ENCODE measurements at places on chromosomes 13 and 19. TPM values are rescaled to one million over a fixed set of nuclear protein-coding genes. Genes with fewer than 3 reads are reported as not detected.

Gene ADGRL1
- 2.9 TPM for total RNA-seq

Gene PSG7
- total RNA-seq: not detected

Gene FOSB
- total RNA-seq: 3.8 TPM

Gene ZNF709
- total RNA-seq: 5.0 TPM

Gene ZNF729
- not detected for total RNA-seq

Gene CYP4F2
- not detected for total RNA-seq

Gene TSSK6
- total RNA-seq: 4.3 TPM

Gene ATP1A3
- total RNA-seq: under 0.01 TPM

Gene ZNF730
- 0.72 TPM for total RNA-seq

Gene CNFN
- not detected for total RNA-seq

Gene SBK2
- not detected for total RNA-seq

Gene PSG11
- total RNA-seq: not detected

Gene GTF3A
- total RNA-seq: 115 TPM

Gene ZNF578
- total RNA-seq: 2.4 TPM

Gene CYSLTR2
- under 0.01 TPM for total RNA-seq

Gene ZNF534
- not detected for total RNA-seq

Gene FBXO46
- 8.0 TPM for total RNA-seq

Gene CCDC169
- 3.8 TPM for total RNA-seq

Gene NKG7
- not detected for total RNA-seq

Gene R3HDM4
- 31.1 TPM for total RNA-seq

Gene SMIM24
- total RNA-seq: not detected

Gene UPK1A
- total RNA-seq: not detected

Gene SHC2
- total RNA-seq: 1.5 TPM

Gene ZNF66
- 3.3 TPM for total RNA-seq

Gene ITM2B
- total RNA-seq: 168 TPM

Gene PAK4
- total RNA-seq: 6.8 TPM

Gene SERPINE3
- total RNA-seq: not detected

Gene ZNF460
- total RNA-seq: 101 TPM

Gene UQCRFS1
- total RNA-seq: 31.8 TPM

Gene IPO5
- total RNA-seq: 317 TPM

Gene RNF225
- total RNA-seq: not detected

Gene CCDC70
- not detected for total RNA-seq

Gene ZNF507
- 13.0 TPM for total RNA-seq

Gene ZNF266
- 9.4 TPM for total RNA-seq

Gene B3GNT8
- 0.59 TPM for total RNA-seq

Gene PTOV1
- total RNA-seq: 39.4 TPM

Gene OVOL3
- not detected for total RNA-seq

Gene LILRA5
- 0.36 TPM for total RNA-seq

Gene TYROBP
- total RNA-seq: not detected

Gene PCP2
- total RNA-seq: not detected
